ENCODE measurements at places on chromosomes 5 and 9. TPM values are rescaled to one million over a fixed set of nuclear protein-coding genes. Genes with fewer than 3 reads are reported as not detected.

The NPR3 gene
- 0.89 TPM for total RNA-seq

DNA sequence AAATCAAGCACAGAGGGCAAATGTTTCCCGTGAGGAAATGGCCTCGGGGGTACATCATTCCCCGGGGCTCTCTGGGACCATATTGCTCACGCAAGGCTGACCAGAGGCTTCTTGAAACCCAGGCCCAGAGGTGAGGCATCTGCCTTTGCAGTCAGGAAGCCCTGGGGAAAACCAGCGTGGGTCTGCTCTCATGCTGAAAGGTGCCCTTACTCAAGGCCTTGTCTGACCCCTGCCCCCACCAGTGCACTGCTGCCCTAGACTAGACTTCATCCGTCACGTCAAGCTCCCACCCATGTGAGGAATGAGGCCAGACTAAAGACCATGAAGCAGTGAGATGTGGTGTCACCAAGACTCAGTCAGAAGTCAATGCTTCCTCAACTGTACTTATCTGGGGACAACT, 66.1 kb downstream of the PAX5 start:
- no peak for DNase-seq

DNA sequence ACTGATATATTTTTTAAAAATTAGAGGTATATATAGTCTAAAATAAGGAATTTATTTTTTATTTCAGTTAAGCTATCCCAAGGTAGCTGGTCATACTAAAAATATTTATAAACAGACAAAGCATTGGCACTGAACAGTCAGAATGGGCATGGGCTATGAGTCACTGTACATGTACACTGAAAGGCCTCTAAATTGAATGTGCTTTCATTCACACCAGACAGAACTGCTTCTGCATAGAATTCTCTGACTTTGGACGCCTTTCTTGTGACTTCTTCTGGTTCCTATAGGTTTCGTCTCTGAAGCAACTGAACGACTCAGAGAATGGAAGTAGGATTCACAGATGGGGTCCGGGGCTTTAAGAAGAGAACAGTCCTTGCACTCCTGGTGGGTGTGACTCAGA, 394.8 kb upstream of the MEF2C start:
- DNase-seq: no peak

GRCh38 chr9:27457445-27457844, 66.6 kb upstream of the IFNK start:
- no peak for DNase-seq

DNA sequence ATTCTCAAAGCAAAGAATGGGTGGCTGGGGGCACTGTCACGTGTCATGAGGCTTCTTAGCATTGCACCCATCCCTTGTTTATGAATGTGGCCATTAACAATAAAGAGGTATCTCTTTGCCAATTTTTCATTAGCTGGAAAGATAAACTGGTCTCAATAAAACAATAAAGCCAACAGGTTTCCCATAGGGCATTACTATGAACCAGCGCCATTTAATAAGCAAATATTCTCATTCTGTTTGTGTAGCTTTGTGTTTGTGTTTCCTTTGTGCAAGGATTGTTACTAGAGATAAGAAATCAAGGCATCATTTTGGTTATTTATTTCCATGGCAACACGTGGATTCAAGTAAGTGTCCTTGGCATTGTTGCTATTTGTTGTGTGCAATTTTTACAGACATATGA, 37.6 kb upstream of the CAST start:
- DNase-seq: no peak
